Pulmonary artery endothelial cell (primary cell): ENCODE measurements at places on chromosomes 12 and 14. TPM values are rescaled to one million over a fixed set of nuclear protein-coding genes. Genes with fewer than 3 reads are reported as not detected.

The P2RX2 gene
- total RNA-seq: not detected in 2 replicates

The TDRD9 gene
- 0.92 TPM in 2 replicates for total RNA-seq

The PARP11 gene
- total RNA-seq: 3.0 and 3.8 TPM in 2 replicates

The DDN gene
- 0.14 and 0.26 TPM in 2 replicates for total RNA-seq

The SIRT4 gene
- 1.1 and 1.4 TPM in 2 replicates for total RNA-seq

The INF2 gene
- total RNA-seq: 48.9 and 67.8 TPM in 2 replicates

The ASCL1 gene
- total RNA-seq: not detected in 2 replicates

The EMC9 gene
- 22.7 and 27.6 TPM in 2 replicates for total RNA-seq

The OR4K13 gene
- not detected in 2 replicates for total RNA-seq

The KRT72 gene
- not detected in 2 replicates for total RNA-seq

The GZMB gene
- not detected in 2 replicates for total RNA-seq

The POLR3B gene
- 10.6 and 14.3 TPM in 2 replicates for total RNA-seq

The RACGAP1 gene
- total RNA-seq: 49.2 and 84.9 TPM in 2 replicates

The ADSS1 gene
- 1.2 and 2.8 TPM in 2 replicates for total RNA-seq

The ZNF605 gene
- 4.7 and 6.3 TPM in 2 replicates for total RNA-seq

The CMKLR1 gene
- 0.13 TPM in 1 of 2 replicates, not detected in the other for total RNA-seq

The POTEG gene
- not detected in 2 replicates for total RNA-seq

The MYL2 gene
- total RNA-seq: not detected in 2 replicates

The CLEC1B gene
- 0.18 TPM in 1 of 2 replicates, not detected in the other for total RNA-seq

The SOS2 gene
- total RNA-seq: 17.2 and 19.7 TPM in 2 replicates

The CCDC196 gene
- not detected in 2 replicates for total RNA-seq

The DNAJC22 gene
- total RNA-seq: 0.79 and 0.85 TPM in 2 replicates

The PPP4R3A gene
- 71.9 and 96.8 TPM in 2 replicates for total RNA-seq

The EPS8 gene
- 35.0 and 45.1 TPM in 2 replicates for total RNA-seq

The SERPINA12 gene
- total RNA-seq: not detected in 2 replicates

The P3H3 gene
- total RNA-seq: 66.5 and 83.1 TPM in 2 replicates

The ZNF84 gene
- 18.7 and 21.4 TPM in 2 replicates for total RNA-seq

The RBP5 gene
- not detected in 2 replicates for total RNA-seq

The PFKM gene
- total RNA-seq: 95.1 and 143 TPM in 2 replicates

The DACT1 gene
- 0.35 and 0.40 TPM in 2 replicates for total RNA-seq

The IL22 gene
- not detected in 2 replicates for total RNA-seq

The TMTC1 gene
- 15.0 and 49.9 TPM in 2 replicates for total RNA-seq

The NPAS3 gene
- 0.07 TPM in 1 of 2 replicates, not detected in the other for total RNA-seq

The WNT1 gene
- total RNA-seq: not detected in 2 replicates

The PRB2 gene
- total RNA-seq: not detected in 2 replicates

The SGPP1 gene
- 13.7 and 14.7 TPM in 2 replicates for total RNA-seq
